ENCODE measurements at places on chromosomes 2 and 18.

- no peak for DNase-seq
These were observed 99.5 kb upstream of the FHL2 start for GRCh38 chr2:105498281-105498846.

DNA sequence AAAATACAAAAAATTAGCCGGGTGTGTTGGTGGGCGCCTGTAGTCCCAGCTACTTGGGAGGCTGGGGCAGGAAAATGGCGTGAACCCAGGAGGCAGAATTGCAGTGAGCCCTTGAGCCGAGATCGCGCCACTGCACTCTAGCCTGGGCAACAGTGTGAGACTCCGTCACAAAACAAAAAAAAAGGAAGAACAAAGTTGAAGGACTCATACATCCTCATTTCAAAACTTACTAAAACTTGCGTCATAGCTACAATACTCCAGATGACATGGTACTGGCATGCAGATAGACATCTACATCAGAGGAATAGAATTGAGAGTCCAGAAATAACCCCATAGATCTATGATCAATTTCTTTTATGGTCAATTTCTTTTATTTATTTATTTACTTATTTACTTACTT, 13.6 kb upstream of the CYP27C1 start:
- DNase-seq = no peak

DNA sequence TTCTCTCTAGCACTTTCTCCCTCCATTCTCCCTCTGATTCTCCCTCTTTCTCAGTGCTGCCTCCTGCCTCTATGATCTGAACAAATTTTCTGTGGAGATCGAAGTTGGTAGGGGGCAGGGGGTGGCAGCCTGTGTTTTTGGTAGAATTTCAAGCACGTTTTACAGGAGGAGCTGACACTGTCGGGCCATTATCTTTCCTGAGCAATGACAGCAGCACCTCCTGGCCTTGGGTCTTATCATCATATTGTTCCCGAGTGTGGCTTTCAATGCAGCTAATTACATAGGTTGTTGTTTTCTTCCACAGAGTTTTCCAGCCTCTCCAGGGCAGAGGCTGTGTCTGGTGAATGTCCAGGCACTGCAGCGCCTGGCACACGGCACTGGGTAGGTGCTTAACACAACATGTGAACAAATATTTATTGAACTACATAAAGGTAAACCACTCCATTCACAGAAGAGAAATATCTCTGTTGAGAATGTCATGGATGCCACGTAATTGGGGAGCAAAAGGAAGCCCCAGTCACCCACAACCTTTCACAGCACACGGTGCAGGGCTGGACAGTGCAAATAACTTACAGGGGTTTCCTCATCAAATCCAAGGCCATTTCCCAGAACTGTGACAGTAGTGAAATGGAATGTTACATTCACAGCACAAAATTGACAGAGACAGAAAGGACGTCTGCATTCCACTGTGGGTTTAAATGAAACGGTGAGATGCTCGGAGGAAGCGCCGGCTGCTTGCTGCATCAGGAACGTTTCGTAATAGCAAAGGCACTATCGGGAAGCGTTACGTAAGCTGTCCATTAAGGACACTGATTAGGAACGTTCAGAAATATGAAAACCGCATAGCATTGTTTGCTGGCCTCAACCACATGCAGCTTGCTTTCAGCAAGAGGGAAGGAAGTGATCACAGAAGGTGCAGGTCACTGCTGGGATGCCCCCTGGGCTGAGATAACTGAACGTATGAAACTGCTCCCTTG, 6.5 kb upstream of the KCNG2 start:
- DNase-seq = peak; percentile 20

DNA sequence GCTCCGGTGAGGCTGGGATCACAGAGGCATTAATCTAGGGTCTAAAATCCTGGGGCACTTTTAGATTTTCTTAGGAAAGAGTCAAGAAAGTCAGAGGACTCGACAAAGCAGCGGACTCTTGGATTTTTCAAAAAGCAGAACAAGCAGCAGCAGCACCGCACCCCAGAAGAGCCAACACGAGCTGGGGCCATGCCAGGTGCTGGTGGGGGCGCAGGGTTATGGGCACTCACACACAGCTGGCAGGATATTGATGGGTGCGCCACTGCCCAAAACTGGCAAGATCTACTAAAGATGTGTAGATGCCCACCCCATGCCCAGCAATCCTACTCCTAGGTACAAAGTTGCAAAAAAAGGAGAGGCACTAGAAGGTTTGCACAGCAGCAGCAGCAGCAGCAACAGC, 33.9 kb upstream of the SEMA4C start:
- no peak for DNase-seq

GRCh38 chr2:126527836-126528490, 128.0 kb upstream of the GYPC start:
- DNase-seq = peak; percentile 39

DNA sequence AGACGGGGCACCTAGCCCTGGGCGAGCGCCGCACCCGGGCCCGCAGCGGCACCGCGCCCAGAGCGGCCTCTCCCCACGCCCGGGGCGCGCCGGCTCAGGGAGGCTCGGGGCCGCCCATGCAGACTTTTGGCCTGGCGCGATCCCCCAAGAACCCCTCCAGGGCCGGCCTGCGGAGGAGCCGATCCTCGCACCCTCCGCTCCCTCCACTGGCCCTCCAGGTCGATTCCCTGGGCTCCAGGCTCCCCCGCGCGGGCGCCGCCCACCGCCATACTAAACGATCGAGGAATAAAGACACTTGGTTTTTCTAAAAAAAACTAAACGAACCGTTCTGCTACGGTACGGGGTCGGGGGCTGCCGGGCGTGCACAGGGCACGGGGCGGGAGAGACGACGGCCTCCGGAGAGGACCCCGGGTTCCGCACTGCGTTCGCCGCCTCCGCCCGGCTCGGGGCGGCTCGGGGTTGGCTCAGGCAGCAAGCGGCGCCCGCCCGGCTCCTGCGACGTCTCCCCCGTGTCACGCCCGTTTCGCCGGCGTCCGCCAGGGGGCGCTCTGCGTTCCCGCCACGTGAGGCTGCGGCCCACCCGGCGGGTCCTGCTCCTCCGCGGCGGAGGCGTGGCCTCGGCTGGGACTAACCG, 365 bp upstream of the KHK start:
- DNase-seq = peak; percentile 58

DNA sequence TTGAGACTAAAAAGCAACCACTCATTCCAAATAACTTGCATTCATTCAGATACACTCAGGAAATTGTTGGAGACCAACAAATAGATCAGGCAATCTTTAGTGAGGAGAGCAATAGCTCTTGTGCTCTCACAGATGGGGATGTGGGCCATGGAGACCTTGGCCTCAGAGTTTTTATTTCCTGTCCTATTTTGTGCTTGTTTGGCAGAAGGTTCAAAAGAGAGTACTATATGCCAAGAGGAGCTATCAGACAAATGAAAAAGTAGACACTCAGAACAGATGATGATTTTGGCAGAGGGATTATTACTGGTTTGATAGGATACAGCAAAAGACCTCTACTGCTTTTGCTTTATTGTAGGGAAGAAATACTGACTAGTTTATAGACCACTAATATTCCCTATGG, 230.2 kb downstream of the KCNE4 start:
- no peak for DNase-seq

DNA sequence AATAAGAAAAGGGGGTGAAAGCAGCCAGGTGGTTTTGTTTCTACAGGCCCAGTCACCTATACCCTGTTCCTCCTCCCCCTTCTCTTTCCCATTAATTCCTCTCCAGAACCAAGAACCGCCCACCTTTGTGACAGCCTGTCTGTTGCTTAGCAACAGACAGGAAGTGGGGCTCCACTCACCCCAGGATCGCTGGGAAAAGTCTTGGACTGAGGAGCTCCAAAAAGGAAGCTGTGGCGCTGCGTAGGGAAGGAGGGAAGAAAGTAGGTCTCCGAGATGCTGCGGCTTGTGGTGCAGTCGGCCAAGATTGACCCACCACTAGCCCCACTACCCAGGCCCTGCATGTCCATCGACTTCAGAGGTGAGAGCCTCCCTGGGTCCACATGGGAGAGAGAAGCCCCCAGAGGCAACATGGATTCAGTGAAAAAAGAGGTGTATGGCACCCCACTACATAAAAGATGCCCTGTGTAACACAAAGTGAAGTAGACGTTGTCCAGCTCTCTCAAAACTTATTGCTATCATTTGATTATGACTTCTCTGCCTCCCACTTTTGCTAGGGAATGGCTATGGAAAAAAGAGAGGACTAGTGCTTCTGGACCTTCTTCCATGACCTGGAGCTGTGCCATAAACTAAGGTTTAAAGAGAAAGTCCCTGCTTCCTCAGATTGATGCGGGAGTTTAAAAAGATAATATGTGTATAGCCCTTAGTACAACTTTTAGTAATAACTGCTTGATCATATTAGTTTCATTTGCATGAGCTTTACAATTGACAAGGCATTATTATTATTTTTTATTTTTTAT, at the start of gene FER1L5:
TSS of gene FER1L5 (plus strand) at position 201 of the 797 bp plus-strand sequence. CDS start at position 274, 73 bp downstream.
- no peak for DNase-seq

- no peak for DNase-seq
These were observed 230.2 kb downstream of the CELF4 start for GRCh38 chr18:37335409-37335736.

DNA sequence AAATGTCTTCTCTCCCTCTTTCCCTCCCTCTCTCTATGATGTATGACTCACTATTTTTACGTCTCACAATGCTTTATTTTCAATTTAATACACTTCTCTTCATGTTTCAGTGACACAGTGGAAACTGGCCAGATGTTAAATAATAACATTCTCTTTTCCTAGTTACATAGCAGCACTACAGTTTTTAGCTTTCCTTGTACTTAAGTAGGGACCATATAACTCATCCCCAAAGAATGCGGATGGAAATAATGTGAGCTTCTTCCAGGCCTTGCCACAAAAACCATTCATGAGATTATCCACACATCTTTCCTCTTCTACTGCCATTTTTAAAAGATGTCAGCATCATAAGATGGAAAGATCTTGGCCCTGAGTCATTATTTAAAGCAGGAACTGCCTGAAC, 789.4 kb downstream of the LRP1B start:
- DNase-seq = peak; percentile 78

DNA sequence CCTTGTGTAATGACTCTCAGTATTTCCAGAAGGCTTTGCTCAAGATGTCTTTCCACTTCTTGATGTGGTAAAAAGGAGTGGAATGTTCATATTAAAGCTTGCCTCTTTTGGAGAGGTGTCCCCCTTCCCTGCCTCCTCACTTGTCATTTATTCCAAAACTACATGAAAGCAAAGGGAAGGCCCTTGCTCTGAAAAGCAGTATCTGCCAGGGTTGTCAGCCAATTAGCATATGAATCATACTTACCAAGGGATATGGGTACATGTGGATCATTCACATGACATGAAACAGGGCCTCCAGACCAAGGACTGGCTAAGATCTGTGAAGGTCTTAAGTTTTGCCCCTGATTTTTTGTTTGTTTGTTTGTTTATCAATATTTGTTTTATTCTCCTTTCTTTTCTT, 31.3 kb downstream of the ANXA4 start:
- no peak for DNase-seq

GRCh38 chr18:57023275-57023882, 123.5 kb upstream of the BOD1L2 start:
- DNase-seq = no peak

- no peak for DNase-seq
These were observed 48.9 kb downstream of the STK25 start for GRCh38 chr2:241459520-241459919.

DNA sequence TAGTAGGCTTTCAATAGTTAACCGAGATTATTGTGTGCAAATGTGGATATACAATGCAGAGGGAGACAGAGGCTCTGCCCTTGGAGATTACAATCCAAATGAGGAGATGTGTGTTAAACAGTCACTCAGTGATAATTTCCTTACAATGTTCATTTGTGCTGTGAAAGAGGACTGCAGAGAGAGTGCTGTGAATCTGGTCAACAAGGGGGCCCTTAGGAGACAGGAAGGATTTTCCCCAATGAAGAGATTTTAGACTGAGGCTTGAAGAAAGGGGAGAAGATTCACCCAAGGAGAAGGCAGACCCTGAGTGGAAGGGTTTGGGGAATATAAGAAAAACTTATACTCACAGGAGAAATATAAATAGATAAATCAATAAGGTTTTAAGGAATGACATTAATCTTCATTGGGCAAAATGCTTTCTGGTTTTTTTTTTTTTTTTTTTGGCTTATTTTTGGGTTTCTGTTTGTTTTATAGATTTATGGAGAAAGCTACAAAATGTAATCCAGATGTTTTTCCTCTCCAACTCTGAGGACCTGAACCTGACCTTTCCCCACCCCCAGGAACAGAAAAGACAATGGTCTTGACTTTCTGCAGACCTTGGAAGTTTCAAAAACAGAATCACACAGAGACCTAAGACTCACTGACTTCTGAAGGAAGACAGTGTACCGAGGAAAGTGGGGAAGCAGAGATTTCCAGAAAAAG, 151.3 kb upstream of the SERPINE2 start:
- no peak for DNase-seq

DNA sequence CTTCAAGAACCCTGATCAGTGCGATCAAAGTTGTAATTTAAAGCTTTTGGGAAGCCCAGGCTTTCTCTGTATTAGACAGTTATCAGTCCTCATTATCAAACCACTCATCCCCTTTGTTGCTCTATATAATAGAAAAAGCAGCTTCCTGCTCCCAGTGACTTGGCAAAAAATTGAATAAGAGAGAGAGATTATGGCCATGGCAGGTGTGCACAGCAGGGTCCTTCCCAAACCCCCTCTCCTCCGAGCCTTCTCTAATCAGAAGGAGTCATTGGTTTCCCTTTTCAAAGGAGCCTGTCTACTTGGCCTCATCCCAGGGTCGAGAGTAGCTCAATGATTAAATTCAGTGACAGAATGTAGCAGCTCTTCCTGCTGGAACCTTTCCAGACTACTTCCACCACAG, 81.5 kb downstream of the SEMA4F start:
- no peak for DNase-seq

DNA sequence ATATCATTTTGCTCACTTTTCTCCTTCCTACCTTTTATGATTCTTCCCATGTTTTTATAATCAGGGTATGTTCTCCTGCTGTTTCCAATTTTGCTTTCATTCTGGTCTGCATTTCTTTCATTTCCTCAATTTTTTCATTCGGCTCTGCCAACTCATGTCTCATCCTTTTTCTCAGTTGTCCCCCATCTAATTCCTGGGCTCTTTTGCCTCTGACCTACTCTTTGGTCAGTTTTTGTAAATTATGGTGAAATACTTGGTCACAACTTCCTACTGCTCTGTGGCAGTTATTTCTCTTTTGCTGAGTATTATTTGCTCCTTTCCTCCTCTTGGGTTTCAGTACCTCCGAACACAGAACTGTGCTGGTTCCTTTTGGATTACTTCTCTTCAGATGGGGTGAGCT, 27.5 kb downstream of the MYO7B start:
- DNase-seq = no peak

DNA sequence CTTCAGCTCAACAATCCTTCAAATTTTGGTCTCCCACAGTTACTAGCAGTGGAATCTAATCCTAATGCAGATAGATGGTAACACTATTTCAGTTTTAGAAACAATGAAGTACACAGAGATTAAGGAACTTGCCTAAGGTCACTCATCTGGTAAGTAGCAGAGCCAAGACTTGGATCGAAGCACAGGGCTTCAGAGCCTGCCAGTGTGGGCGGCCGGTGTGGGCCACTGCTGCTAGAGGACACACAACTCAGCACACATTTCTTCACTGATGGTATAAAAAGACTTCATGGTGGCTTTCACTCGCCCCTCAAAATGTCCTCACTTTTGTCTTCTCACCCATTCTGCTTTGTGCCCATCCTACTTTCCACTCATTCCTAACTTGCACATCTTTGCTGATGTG, 11.1 kb downstream of the C2orf74 start:
- DNase-seq = no peak

GRCh38 chr2:102662833-102663232, 43.5 kb downstream of the SLC9A2 start:
- no peak for DNase-seq
